ENCODE measurements at places on chromosomes 5 and 9. TPM values are rescaled to one million over a fixed set of nuclear protein-coding genes. Genes with fewer than 3 reads are reported as not detected.

DNA sequence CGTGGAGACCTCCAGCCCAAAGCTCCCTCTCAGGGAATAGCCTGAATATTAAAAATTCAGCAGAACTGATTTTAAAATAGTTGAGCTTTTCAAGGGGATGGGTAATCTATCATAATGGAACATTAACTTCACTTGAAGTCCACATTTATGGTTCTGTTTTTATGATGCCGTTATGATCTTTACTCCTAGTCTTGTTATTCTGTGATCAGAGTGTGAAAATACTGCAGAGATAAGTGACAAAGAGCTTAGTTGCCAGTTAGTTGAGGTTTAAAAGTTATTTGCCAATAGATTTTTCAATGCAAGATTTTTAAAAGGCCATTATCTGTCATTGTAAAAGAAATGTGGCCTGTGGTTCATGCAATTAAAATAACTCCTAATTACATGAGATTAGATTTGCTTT is 189.9 kb upstream of the RGMB start:
- no peaks in the 10 kb centered on the region for H3K27me3 ChIP-seq
- no peaks in the 10 kb centered on the region for H3K36me3 ChIP-seq
- H3K27ac ChIP-seq = no peak overlapping the region

SNCAIP gene
- 0.83 TPM for total RNA-seq

WDR70 gene
- 15.6 TPM for total RNA-seq

DNA sequence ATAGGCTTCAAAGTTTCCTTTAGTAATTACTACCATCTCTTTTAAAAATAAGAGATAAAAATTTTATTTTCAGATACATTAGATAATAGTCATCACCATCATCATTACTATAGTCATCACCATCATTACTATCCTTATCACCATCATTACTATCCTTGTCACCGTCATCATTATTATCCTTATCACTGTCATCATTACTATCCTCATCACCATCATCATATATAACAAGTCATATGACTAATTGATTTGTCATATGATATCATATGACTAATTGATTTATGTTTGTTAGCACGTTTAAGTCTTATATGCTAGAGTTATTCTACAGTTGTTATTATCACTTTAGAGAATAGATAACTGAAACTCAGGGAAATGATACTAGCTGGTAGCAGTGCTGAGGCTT is 382.1 kb upstream of the CDH18 start:
- H3K27me3 ChIP-seq = no peaks in the 10 kb centered on the region
- no peaks in the 10 kb centered on the region for H3K36me3 ChIP-seq
- H3K4me3 ChIP-seq = no peak overlapping the region
- H3K27ac ChIP-seq = no peak overlapping the region
- no peak for DNase-seq

GRCh38 chr9:3931996-3932906 is 367.6 kb downstream of the GLIS3 start:
- DNase-seq = no peak
- no peaks in the 10 kb centered on the region for H3K27me3 ChIP-seq
- no peak overlapping the region for H3K27ac ChIP-seq
- no peaks in the 10 kb centered on the region for H3K4me1 ChIP-seq
- peaks cover 10% of the 10 kb centered on the region for H3K36me3 ChIP-seq
- H3K4me3 ChIP-seq = no peak overlapping the region

- no peak overlapping the region for H3K27ac ChIP-seq
- no peaks in the 10 kb centered on the region for H3K4me1 ChIP-seq
- H3K4me3 ChIP-seq = no peak overlapping the region
These were observed 915.5 kb downstream of the NR2F1-AS1 start for GRCh38 chr5:92665506-92665905.

FCN1 gene
- 1.3 TPM for total RNA-seq

DNA sequence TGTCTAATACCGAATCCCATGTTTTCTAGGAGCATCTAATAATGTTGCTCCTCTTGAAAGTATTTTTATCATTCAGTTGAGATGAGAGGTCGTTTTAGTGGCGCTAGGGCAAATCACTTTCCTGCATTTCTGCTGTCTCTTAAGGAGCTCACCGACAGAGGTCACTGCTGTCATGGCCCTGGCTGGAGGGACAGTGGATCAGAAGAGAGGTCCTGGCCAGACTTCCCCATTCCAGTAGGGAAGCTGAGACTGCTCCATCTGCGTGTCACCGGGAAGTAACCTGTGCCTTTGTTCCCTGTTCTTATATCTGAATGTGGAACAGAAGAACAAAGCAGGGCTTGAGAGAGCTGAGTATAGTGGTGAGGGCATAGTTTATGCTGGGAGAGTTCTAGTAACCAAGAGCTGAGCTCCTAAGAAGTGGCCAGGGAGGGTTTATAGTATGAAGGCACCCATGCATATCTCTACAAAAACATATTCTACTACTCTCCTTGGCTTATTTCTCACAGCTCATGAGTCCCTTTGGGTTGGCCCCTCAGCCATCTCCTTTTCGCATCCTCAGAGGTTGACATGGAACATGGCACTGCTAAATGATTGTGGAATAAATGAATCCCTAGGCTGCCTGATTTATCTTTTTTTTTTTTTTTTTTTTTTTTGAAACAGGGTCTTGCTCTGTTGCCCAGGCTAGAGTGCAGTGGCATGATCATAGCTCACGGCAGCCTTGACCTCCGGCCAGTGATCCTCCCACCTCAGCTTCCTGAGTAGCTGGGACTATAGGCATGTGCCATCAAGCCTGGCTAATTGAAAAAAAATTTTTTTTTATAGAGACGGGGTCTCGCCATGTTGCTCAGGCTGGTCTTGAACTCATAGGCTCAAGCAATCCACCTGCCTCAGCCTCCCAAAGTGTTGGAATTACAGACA is 27.2 kb downstream of the ATP6V0E1 start:
- DNase-seq = no peak
- H3K27me3 ChIP-seq = no peaks in the 10 kb centered on the region
- peak overlapping the region; percentile 4 for H3K27ac ChIP-seq

GRCh38 chr5:78720227-78720985 is 71.8 kb upstream of the LHFPL2 start:
- no peak overlapping the region for H3K4me3 ChIP-seq
- DNase-seq = no peak
- H3K27me3 ChIP-seq = no peaks in the 10 kb centered on the region
- no peak overlapping the region for H3K27ac ChIP-seq
- no peaks in the 10 kb centered on the region for H3K4me1 ChIP-seq

SYNPO gene
- total RNA-seq = 42.0 TPM

GRCh38 chr9:86274821-86275643 is 7.3 kb downstream of the ISCA1 start:
- H3K4me1 ChIP-seq = peaks cover 49% of the 10 kb centered on the region
- no peak overlapping the region for H3K27ac ChIP-seq
- H3K4me3 ChIP-seq = no peak overlapping the region
- no peaks in the 10 kb centered on the region for H3K27me3 ChIP-seq
- H3K36me3 ChIP-seq = peaks cover 34% of the 10 kb centered on the region
